Chondrocyte (in vitro differentiated cells): ENCODE measurements at places on chromosomes 4 and X.

- DNase-seq = no peak
Observed at GRCh38 chr4:65624651-65625050, 45.6 kb downstream of the EPHA5 start.

DNA sequence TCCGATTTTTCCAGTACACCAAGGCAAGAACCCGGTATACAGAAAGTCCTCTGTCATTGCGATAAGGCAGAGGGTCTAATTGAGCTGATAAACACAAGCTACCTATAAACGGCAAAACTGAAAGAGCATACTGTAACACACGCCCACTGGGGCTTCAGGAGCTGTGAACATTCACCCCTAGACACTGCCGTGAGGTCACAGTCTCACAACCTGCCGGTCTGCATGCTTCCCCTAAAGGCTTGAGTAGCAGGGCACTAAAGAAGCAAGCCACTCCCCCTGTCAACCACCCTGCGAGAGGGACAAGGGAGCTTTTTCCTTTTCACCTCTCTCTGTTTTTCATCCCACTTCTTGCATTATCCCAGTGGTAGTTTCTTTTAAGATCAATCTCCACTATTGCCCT is 22.4 kb upstream of the F9 start:
- no peak for DNase-seq

DNA sequence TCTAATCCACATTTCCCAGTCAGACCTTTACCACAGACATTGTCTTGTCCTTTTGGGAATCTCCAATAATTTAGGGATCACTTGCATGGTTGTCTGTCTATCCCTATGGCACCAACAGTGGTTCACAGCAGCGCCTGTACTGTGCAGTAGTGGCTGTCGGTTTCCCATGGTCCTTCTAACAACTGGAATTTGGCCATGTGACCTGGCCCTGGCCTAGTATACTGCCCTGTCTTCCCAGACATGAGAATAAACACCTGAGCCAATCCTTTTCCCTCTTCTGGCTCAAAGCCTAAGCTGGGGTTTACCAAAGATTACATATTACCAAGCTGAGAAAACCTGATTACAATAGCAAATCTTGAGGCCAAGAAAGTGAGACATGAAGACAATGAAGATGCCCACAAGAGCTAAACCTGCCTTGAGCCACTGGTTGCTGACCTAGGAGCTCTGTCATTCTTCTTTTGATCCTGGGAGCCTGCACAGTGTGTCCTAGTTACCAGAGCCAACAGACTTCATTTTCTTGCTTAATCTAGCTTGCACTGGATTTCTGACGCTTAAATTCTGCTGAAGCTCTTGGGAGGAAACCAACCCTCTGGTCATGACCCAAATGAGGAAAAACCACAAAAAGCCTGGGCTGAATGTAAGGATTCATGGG is 92.1 kb downstream of the SCD5 start:
- no peak for DNase-seq

- no peak for DNase-seq
Observed at GRCh38 chrX:103779141-103779789, 2.6 kb downstream of the PLP1 start.

- no peak for DNase-seq
Observed at GRCh38 chr4:173522160-173522950, 7.7 kb downstream of the HAND2 start.

GRCh38 chr4:176970853-176971252 is 178.1 kb upstream of the VEGFC start:
- DNase-seq = no peak

DNA sequence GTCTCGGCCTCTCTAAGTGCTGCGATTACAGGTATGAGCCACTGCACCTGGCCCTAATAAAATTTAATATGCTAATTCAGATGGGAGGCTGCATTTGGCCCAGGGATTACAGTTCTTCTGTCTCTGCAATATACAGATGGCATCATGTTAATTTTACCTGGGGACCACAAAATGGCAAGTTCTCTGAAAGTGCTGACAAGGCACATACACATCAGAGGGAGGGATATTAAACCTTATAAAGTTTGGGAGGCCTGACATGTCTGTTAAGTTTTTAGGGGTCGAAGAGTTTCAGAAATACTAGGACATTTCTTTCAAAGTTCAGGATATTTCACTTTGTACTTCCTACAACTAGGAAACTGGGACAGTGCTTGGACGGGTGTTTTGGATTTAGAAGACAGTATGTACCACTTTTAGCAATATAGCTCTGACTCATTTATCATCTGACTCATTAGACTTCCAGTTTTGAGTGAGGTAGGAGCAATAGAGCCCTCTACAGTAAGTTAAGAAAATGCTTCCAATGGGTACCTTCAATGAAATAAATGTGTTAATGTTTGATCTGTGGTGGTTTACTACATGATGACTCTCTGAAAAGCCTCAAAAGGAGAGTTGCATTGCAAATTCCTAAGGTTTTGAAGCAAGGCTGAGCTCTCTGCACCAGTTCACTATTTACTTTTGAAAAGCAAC is 981.0 kb upstream of the HS3ST1 start:
- DNase-seq = no peak

- no peak for DNase-seq
Observed at GRCh38 chr4:68655764-68656444, 14.5 kb downstream of the UGT2B15 start.

GRCh38 chr4:3706565-3707422 is 59.4 kb upstream of the ADRA2C start:
- DNase-seq = peak; percentile 71

DNA sequence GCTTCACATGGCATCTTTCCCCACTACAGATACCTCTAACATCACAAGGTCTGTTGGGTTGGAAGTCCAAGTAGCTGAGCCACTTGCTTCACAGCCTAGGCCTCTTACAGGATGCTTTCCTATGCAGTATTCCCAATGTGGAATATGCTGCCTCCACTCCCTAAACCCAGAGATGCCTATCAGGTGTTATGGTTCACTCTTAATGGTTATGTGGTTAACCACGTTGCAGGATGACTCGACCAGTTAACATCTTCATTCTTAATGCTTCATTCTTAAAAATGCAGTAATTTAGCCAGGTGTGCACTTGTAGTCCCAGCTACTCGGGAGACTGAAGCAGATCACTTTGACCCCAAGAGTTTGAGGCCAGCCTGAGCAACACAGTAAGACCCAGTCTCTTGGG is 24.2 kb downstream of the HAUS3 start:
- no peak for DNase-seq

- DNase-seq = no peak
Observed at GRCh38 chr4:20323991-20324390, 72.3 kb downstream of the SLIT2 start.

GRCh38 chr4:100372432-100372831 is 145.4 kb downstream of the EMCN start:
- DNase-seq = no peak

- DNase-seq = no peak
Observed at GRCh38 chrX:100643956-100644860, at the start of gene SRPX2. TSS of gene SRPX2 (plus strand) at chrX:100644199. CDS start at chrX:100646323, 2,124 bp downstream.

DNA sequence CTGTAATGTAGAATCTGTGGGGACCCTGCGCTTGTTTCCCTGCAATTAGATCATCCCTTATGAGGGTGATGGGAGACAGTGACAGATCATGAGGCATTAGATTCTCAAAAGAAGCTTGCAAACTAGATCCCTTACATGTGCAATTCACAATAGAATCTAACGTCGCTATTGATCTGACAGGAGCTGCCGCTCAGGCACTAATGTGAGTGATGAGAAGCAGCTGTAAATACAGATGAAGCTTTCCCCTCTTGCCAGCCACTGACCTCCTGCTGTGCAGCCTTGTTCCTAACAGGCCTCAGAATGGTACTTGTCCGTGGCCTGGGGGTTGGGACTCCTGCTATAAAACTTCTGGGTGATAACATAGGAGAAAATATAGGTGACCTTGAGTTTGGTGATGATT is 1076.8 kb downstream of the PDHA2 start:
- DNase-seq = no peak

- no peak for DNase-seq
Observed at GRCh38 chrX:71056867-71057266, 11.3 kb downstream of the SNX12 start.

- DNase-seq = no peak
Observed at GRCh38 chrX:100083211-100083610, 326.9 kb downstream of the PCDH19 start.

DNA sequence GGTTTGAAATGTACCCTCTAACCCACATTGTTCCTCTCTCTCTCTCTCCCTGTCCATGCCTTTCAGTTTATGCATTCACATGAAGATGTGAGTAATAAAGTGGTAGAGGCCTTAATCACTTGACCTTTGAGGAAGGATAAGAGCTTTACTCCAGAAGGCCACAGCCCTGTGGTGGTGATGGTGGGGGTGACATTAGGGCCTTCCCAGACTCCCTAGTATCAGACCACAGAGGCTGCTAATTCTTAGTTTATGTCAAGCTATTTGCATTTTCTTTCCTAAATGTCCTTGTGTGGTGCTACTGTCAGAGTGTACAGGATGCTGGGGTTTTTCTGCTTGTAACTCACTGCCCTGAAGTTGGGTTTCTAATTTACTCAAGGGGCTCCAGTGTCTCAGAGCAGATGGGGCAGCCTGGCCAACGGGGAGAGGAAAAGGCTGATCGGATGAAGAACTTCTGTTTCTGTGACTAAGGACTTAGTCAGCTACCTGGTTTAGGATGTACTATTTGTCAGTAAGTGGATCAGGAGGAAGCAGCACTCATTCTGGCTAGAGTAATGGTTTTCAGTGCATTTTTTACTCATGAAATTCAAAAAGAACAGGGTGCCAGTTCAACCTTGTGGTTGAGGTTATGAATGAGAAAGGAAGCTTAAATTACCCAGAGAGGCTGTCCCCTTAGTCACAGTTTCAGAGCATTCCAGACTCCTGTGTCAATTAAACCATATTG is 509.6 kb upstream of the DIPK2B start:
- no peak for DNase-seq

DNA sequence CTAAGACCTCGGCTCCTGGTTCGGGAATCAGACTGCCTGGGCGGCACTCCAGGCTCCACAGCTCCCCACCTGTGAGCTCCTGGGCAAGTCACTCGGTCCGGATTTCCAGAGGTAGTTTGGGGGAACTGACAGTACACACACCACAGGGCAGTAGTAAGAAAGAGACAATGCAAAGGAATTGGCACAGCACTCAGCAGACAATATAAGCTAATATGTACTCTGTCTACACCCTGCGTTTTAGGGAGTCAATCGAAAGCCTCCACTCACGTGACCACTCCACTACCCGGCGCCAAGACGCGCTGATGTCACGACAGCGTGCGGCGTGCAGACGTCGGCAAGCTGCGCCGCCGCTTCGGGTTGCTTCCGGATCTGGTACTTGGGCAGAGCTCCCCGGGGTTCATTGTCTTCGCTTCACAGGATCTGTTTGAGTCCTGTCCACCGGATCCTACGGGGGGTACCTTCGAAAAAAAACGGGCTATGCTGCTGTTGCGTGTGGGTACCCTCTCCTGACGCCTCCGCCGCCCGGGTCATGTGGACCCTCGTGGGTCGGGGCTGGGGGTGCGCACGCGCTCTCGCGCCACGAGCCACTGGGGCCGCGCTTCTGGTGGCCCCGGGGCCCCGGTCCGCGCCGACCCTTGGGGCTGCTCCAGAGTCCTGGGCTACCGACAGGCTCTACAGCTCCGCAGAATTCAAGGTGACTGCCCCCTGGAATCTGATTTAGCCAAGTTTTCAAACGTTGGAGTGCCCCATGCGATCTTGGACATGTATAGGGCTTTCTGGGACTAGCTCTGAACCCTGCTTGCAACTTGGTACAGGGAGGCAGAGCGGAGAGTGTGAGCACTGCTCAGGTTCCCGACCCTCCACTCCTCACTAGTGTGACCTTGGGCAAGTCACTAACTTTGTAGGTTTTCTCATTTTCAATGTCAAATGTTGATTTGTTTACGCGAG is at the start of gene GUF1:
Gene GUF1 (plus strand): TSS at position 327 of the 948 bp plus-strand sequence. CDS start 203 bp downstream, at position 530.
- DNase-seq = no peak

GRCh38 chr4:148693913-148694649 is 251.9 kb upstream of the NR3C2 start:
- no peak for DNase-seq
